B cell (primary cell): ENCODE measurements at places on chromosomes 13 and 19.
A peak's percentile ranks its signal among the peaks of the same experiment; 100 is the strongest.

DNA sequence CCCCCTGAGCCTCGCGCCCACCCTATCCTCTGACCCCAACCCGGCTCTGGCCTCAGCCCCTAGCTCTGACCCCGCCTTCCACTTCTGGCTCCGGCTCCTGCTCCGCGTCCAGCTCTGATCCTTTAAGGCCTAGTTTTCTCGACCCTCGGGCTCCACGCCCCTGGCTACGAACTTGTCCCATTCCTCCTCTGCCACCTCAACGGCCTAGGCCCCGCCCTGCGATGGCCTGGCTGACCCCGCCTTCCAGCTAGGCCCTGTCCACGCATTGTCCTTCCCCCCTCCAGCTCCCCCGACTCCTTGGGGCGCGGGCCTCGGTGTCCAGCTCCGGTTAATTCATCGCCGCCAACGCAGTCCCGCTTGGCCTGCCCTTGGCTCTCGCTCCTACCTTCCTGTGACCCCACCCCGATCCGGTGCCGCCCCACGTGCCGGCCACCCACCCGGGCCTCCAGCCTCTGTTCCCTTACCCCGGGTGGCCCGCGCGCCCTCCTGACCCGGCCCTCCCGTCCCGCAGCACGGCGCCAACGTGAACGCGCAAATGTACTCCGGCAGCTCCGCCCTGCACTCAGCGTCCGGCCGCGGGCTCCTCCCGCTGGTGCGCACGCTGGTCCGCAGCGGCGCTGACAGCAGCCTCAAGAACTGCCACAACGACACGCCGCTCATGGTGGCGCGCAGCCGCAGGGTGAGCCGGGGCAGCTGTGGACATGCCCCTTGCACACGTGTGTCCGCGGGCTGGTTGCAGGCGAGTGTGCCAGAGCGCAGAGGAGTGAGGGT, 9.4 kb downstream of the BCL3 start:
- DNase-seq, result no peak

GRCh38 chr13:101751488-101751887, 299.0 kb downstream of the ITGBL1 start:
- no peak for DNase-seq

DNA sequence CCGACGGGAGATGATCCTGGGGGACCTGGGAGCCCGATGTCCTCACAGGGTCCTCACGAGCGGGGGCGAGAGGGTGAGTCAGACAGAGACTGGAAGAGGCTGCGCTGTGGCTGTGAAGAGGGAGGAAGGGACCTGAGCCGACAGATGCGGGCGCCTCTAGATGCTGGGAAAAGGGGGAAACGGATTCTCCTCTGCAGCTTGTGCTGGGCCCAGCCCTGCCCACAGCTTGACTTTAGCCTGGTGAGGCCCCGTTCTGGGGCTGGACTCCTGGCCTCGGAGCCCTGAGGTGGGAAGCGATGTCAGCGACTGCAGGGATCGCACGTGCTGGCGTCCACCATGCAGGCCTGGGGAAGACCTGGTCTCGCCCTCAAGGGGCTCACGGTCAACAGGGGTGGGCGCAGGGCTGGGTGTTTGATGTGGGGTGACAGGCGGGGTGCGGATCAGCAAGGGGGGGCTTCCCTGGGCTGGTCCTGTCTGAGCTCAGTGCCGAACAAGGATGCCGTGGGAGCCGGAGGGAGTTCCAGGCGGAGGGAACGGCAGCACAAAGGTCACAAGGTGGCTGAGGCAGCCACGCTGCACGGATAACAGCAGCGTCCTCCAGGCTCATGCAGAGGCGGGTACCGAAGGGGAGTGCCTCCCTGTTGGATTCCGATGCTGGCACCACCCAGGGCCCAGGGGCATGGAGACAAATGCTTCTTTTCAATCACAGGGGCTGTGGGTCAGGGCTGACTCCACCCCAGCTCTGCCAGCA, 31.8 kb downstream of the PIP5K1C start:
- DNase-seq, result no peak

DNA sequence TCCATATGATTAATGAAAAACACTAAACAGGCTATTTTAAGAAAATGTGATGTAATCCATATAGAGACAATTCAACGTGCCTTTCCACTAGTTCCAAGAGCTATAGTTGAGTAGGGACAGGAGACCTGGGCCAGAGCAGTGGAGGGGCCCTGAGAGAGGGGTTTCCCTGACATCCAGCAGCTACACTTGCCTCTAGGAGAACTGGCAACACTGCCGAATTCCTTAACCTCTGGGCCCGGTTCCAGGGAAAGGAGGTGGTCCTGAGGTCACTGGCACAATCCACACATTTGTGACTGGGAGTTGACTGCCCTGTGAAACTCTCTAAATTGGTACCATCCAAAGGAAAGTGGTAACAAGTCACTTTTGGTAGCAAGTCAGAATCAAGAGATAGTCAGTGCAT, 264.4 kb downstream of the DCLK1 start:
- DNase-seq, result no peak

DNA sequence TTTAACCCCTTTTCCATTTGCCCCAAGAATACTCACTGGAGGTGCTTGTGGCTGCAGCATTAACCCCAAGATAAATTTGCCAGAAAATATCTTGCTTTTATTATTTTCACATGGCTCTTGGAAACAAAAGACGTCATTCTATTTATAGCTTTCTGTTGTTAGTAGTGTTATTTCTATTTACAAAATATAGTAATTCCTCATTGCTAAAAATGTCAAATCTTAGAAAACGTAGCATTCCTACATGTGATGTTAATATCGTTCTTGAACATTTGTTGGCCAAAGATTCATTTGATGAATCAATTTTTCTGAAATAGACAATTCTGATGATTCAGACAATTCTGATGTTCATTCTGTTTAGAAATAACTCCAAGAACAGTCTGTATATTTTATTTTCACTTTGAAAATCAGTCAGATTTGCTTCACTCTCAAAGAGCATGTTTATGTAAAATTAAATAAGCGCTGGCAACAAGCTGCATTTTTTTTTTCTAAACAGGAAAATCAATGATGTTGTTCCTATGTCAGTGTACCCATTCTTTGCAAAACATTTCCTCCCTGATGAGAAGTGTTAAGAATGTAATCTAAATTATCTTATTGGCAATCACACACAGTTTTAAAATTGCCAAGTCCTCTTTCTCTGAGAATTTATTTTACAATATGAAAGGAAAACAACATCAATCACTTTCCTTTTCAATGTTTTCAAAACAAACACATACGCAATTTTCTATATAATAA, 334.0 kb downstream of the KCTD12 start:
- no peak for DNase-seq

DNA sequence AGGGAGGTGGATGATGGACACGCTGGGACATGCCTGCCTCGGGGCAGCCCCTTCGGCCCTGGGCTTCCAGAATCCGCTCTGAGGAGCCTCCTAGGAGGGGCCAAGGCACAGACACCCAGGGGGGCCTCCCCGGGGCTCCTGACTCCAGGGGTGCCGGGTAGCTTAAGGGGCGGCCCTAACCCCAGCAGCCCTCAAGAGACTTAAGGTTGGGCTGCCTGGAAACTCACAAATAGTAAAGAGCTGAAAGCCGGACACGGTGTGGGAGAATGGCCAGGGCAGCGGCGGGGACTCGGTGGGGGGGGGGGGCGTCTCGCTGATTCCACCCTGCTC, 7.7 kb downstream of the ARID3A start:
- no peak for DNase-seq

DNA sequence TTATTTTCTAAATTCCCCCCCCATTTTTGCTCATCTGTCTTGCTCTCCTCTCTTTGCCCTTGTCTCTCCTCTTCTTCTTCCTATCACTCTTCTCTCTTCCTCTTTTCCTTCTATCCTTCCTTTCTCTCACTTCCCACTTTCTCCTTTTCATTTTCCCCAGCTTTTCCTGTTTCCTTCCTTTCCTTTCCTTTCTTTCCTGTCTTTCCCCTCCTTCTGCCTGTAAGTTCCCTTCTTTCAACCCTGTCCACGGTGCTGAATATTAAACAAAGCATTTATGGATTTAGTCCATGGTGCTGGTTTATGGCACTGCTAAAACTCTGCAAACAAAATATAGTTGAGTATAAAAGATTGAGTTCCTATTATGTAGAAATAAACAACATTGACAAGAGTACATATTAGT, 27.6 kb downstream of the SCEL start:
- no peak for DNase-seq

DNA sequence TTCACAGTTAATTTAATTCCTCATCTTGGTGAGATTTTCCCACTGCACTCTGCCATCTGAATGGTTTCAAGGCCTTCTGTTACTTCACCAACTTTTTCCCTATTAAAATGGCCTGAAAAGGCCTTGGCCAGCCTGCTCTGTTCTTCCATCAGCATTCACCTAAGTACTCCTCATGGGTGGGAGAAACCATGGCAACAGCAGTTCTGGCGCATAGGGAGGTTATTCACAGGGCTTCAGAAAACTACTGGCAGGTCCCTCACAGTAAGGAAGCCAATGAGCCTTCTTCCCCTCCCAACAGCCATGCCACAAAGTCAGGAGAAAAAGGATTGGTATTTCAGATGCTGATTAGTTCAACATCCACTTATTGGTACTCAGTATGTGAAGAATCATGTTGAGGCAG, 17.2 kb upstream of the GJB2 start:
- DNase-seq, result no peak

DNA sequence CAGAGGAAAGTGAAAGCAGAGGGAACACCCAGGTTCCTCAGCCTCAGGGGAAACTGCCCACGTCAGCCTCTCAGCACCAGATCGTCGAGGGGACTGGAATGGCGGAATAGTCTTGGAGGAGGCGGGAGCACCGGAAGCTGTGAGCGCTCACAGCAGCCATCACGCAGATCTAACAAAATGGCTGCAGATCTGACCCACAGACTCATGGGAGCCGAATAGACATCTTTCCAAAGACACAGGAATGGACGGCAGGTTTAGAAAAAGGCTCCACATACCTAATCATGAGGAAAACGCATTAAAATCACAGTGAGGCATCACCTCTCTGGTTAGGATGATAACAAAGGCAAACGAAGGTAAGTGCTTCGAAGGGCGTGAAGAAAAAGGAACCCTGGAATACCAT, 11.8 kb upstream of the LILRA2 start:
- no peak for DNase-seq

DNA sequence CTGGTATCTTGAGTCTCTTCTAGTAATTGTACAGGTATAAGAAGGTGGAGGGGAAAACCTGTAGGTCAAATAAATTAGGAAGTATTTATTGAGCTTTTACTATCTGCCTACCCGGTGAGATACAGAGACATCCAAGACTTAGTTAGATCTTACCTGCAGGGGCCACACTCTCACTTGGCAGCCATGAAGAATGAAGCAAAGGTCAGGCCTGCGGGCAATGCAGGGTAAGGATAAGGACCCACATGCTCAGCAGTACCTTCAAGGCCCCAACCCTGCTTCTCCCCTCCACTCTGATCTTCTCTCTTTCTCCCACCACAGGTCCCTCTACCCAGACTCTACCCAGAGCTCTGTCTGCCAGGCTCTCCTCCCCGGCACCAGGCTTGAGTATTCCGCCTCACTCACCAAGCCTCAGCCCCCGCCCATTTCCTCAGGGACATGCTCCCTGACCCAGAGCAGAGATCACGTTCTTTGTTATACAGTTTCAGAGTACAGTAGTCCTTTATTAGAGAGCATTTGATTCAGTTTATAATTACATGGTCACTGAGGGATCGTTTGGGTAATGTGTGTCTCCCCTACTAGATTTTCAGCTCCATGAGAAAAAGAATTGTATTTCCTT, 18.9 kb upstream of the CLDN10 start:
- no peak for DNase-seq

DNA sequence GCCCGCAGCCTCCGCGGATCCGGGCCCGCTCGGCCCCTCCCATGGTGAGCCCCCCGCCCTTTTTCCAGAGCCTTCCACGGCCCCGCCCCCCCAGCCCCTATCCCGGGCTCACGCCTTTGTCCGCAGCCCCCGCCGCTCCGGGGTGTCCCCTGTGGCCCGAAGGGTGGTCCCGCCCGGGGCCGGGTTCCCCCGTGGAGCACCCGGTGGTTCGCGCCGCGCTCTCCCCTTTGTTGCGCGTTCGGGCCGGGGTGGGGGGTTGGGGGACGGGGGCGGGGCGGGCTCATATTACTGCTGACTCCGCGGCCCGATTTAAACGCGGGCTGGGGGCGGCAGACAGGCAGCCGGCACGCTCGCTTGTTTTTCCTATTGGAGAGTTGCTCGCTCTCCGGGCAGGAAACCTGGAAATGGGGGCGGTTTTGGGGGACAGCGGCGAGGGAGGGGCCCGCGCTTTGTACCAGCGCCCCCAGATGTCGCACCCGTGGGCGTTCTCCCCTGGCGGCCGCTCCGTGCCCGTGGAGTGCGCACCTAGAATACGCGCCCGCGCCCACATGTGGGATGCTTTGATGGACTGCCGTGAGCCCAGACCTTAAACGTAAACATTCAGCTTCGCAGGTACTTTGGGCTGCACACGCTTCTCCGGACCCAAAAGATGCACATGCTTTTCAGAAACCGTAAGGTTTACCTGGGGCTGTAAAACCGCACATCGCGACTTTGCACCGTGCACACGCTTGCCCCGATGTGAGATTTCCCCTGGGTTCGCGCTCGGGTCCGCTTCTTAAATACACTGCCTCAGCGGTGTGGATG, 699 bp downstream of the PTOV1 start:
- DNase-seq, result peak; percentile 51

DNA sequence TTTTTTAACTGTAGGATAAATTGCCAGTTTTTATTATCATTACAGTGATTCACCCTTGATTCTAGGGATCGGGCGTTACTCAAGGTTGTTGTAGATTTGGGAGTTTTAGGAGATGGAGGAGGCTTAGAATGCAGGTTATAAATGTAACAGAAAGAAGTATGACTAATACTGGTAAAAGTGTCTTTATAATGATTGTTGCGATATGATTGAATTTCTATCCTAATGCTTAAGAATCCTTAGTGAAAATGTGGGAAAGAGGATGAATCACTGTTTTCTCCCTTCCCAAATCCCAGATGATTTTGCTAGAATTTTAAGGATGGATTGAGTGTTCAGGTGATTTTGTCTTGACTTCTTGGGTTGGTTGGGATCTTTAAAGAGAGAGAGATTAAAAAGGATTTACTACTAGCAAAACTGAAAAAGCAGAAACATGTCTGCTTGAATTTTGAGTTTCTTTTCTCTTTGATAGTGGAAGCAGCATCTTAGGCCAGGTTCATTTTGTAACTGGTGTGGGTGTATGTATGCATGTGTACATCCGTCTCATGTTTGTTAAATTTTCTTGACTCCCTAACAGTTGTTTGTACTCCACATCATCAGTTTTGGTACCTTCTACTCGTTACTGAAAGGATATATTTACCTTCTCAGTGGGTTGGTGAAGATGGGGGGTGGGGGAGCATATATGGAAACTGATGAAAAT, 25.9 kb downstream of the ARHGAP35 start:
- no peak for DNase-seq

- no peak for DNase-seq
These were observed 10.2 kb downstream of the UTP14C start for GRCh38 chr13:52034616-52035226.

- DNase-seq, result no peak
These were observed 473.6 kb upstream of the SPRY2 start for GRCh38 chr13:80814541-80814940.
